Nucleus accumbens (tissue), 56 donors: ENCODE measurements at places on chromosomes 7 and 10.

DNA sequence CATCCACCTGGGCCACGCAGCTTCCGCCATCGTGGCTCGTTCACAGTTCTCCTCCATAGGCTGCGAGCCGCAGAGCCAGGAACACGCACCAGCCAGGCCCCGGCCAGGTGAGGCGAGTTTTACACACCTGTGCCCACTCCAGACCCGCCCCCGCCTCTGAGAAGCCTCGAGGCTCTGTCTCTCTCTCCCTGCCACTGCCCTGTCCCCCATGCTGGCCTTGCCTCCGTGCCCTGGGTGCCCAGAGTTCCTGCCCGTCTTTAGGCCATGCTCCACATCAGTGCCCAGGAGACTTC lies 142.2 kb downstream of the SLIT1 start:
- DNase-seq = no peak

GRCh38 chr10:48938990-48939536 lies 577 bp downstream of the LRRC18 start:
- no peak for DNase-seq

GRCh38 chr10:71774916-71775702 lies 1.8 kb upstream of the VSIR start:
- DNase-seq = no peak

DNA sequence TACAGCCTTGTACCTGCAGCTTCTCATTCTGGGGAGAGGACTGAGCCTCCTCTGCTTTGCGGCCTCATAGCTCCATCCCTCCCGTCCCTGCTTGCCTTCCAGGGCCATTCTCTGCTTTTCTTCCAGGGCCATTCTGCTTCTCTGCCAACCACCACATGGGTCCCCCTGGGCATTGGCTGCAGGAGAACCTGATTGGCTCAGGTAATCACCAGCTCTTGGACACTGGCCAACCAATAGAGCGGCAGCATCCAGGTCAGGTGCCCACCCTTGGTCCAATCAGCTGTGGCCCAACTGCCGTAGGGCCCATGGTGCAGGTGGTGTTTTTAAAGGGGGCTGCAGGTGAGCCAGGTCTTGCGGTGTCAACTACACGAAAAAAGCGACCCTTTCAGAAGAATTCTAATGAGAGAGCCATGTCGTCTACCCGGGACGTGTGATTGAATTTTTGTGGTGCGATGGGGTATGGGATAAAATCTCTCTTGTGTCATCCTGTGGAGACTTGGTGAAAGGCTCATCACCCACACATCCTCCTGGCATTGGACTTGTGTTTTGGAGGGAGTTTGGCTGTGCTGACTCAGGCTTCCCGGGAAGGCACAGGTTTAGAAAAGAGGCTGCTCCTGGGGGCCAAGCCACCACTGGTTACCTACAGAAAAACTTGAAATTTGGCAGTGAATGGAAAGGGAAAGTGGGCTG lies 46.0 kb upstream of the PODXL start:
- no peak for DNase-seq

- DNase-seq = no peak
Observed at GRCh38 chr7:143900230-143900766, 1.7 kb downstream of the TCAF1 start.
